ENCODE measurements at places on chromosomes 3 and 15.

GRCh38 chr15:95615436-95615835 lies 715.1 kb upstream of the NR2F2 start:
- no peak for DNase-seq

GRCh38 chr15:57251941-57252340 lies 124.4 kb upstream of the CGNL1 start:
- DNase-seq = no peak

- DNase-seq = no peak
Observed at GRCh38 chr15:88267720-88268119, 11.2 kb upstream of the NTRK3 start.

- DNase-seq = no peak
Observed at GRCh38 chr15:64762546-64762945, 12.8 kb downstream of the RBPMS2 start.

DNA sequence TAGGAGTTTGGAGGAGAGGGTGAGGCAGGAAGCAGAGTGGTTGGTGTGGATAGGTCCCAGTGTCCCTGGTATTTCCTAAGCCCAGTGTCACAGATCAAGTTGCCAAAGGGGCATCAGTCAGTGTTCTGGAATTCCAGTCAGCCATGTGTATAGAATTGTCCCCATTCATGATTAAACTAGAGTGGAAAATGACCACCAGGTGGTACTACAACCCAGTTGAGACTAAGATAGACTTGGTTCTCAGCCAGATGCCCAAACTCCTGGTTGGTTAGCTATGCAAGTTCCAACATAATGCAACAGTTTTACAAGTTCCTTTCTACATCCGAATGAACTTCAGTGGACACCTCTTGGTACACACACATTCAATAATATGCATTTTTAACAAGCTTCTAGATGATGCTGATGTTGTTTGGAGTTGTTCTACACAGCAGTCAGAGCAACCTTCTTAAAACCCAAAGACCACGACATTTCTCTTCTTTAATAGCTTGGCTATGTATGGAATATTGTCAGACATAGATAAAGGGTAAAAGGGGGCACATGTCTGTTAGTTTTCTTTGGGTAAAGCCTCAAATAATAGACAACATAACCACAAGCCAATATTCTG lies 8.4 kb upstream of the ATR start:
- DNase-seq = peak; percentile 22

DNA sequence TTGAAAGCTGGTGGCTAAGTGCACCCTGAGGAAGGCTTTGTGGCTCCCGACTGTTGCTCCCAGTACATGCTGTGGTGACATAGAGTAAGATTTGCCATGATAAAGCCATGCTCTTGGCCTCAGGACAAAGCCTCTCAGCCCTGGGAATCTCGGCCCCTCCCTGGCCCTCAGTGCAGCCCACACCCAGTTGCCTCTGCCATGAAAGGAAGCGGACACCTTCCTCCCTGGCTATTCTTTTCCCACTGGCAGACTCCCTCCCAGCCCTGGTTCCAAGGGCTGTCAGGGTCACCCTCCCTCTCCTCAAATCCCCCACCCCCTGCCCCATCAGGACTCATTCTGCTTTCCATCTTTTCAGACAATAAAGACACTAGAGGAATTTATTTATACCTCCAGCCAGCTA lies 119.8 kb upstream of the NEO1 start:
- DNase-seq = no peak

GRCh38 chr3:14806641-14807263 lies 12.0 kb upstream of the FGD5 start:
- DNase-seq = peak; percentile 32

DNA sequence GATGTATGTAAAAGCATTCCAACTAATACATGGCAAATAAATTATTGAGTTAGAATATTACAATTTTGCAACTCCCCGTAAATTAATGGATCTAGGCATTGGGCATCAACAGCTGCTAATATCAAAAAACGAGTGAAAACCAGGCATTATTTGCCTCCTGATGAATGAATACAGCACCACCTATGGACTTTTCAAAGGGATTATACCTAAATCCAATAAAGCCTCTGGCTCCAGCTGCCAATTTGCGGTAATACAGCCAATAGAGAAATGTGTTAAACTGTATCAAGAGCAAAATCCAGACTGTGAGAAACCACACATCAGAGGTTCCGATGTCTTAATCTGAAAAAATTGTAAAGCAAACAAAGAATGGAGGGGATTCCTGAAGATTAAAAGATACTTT lies 16.3 kb upstream of the A4GNT start:
- no peak for DNase-seq

DNA sequence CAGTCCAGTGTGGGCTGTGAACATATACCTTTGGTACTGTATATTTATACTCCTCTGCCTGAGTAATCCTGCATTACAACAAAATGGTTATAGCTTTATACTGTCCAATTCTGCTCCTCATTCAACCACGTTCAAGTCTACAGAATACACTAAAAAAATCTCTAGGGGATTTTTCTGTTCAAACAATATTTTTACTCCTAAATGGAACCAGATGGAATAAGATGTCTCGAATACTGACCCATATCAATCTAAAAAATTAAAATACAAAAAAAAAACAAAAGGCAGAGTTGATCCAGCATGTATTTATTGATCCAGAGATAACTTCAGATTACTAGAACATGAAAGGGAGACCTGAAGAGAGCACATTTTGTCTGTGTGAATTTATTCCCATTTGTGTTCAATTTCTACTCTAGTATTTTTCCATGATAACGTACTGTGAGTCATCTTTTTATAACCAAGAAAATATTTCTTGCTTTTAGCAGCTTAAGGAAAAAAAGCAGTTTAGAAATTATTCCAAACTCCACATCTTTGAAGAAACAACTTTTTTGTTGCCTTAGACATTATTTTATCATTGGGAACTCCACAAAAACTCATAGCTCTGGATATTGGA lies 910.7 kb downstream of the TBL1XR1 start:
- no peak for DNase-seq

GRCh38 chr15:64542091-64542490 lies 81.7 kb downstream of the ZNF609 start:
- DNase-seq = no peak

DNA sequence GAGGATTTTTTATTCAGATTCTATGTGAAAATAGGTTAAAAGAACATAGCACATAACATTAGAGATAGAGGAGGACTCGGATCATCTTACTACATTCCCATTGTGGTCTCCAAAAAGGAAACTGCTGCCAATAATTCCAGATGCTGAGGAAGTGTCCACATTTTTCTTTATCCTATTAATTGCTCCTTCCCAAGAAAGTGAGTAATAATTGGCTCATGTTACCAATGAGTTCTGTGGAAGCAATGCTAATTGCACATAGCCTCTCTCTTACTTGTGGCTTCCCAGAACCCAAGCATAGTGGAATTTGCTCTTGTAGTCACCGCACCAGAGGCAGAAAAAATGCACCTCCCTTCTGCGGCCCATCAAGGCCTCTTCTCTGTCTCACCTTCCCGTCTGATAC lies 208.4 kb downstream of the PLOD2 start:
- no peak for DNase-seq

DNA sequence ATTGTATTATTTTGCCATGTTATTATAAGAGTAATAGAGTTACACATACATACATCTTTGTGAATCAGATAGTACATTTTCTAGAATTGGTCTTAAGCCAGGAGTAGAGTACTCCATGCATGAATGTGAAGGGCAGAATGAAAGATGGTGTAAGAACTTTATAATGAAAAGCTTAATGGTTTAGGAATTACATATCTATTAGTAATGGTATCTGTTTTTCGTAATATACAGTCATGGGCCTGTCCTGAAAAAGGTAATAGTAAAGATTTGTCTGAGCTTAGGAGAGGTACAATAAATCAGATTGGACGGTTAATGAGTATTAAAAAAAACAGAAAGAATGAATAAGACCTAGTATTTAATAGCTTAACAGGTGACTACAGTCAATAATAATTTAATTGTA lies 118.2 kb upstream of the PRTG start:
- no peak for DNase-seq

- no peak for DNase-seq
Observed at GRCh38 chr3:7709376-7710082, 792.1 kb upstream of the LMCD1 start.

- no peak for DNase-seq
Observed at GRCh38 chr15:98878862-98879261, 128.7 kb downstream of the PGPEP1L start.

DNA sequence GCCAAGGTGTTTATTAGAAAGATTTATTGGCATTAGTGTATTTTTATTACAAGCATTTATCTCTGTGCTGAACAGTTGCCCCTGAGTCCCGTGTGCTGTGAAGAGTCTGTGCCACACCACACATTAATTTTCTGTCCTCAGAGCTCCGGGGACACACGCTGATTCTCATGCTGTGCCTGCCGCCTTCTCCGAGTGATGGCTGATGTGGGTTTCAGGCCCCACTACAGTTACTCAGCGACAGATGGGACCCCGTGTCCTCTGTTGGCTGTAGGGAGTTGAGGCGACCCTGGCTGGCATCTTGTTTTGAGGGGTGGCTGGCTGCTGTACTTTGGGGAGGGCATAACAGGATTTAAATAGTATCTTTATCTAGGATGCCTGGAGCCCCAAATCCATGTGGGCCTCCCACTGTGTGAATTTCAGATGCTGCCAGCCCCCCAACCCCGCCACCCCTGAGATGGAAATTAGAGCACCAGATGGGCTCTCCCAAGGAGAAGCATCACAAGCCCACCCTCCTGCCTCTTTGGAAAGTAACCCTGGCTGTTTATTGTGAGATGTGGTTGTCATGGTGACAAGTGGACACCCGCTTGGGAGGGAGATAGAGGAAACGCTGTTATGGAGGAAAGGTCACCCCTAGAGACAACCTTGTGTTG lies 185.6 kb downstream of the APBA2 start:
- DNase-seq = no peak

GRCh38 chr15:73907035-73907408 lies 19.2 kb upstream of the LOXL1 start:
- no peak for DNase-seq

GRCh38 chr15:36996538-36997181 lies 103.7 kb downstream of the MEIS2 start:
- DNase-seq = no peak

GRCh38 chr3:66938338-66938963 lies 59.7 kb upstream of the KBTBD8 start:
- peak; percentile 29 for DNase-seq

GRCh38 chr15:23877502-23878412 lies 190.7 kb upstream of the NDN start:
- peak; percentile 57 for DNase-seq

- DNase-seq = no peak
Observed at GRCh38 chr15:59271595-59272201, 65.1 kb downstream of the LDHAL6B start.

GRCh38 chr3:172347895-172348679 lies 100.2 kb downstream of the GHSR start:
- DNase-seq = no peak

DNA sequence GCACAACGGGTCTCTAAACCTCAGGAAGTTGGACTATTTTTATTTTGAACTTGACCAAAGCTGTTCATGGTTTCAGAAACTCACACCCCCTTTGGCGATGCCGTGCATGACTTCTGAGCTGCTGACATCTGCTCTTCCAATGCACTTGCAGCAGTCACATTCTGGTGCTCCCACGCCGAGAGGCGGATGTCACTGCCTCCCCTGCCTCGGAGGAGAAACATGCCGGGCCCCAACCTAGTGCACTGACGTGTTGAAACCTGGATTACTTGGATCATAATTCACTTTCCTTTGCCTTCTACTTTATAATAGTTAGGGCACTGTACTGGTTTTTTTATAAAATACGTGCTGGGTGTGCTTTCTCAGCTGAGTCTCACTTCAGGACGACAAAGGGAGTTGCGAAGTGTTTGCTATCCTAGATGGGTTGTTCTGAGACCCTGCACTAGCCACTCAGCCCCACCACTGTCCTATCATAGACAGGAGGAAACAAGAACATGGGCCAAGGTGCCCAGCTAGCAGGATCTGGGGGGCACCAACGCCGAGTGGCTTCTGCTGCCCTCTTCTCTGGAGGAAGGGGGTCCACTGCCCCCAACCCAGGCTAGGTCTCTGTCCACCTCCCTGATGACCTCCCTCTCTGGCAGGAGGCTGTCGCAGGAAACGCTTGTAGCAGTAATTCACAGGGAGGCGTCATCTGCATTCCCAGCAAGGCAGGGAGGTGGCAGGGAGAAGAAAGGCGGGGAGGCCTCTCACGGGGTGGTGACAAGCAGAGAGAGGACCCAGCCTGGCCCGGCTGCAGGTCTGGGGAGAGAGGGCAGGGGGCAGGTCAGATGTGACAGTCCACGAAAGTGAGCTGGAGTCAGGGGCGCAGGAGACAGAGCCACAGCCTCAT lies 158.8 kb upstream of the IQSEC1 start:
- no peak for DNase-seq

DNA sequence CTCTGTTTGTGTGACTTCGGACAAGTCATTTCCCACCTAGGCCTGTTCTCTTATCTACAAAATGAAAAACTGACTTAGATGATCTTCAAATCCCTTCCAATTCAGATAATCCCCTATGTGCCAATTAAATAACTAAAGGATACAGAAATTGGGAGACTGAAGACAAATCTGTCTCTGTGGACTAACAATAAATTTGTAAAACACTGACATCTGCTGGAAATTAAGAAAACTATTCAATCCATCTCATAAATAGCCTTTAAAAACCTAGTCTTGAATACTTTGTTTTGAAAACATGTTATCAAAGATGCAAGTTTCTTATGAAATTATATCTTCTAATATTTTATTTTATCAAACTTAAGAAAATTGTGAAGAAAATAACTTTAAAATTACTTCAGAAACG lies 38.3 kb downstream of the MTHFS start:
- no peak for DNase-seq

GRCh38 chr3:27380433-27381357 lies 11.5 kb upstream of the NEK10 start:
- DNase-seq = no peak

- no peak for DNase-seq
Observed at GRCh38 chr3:181716966-181717365, 5.2 kb downstream of the SOX2 start.

DNA sequence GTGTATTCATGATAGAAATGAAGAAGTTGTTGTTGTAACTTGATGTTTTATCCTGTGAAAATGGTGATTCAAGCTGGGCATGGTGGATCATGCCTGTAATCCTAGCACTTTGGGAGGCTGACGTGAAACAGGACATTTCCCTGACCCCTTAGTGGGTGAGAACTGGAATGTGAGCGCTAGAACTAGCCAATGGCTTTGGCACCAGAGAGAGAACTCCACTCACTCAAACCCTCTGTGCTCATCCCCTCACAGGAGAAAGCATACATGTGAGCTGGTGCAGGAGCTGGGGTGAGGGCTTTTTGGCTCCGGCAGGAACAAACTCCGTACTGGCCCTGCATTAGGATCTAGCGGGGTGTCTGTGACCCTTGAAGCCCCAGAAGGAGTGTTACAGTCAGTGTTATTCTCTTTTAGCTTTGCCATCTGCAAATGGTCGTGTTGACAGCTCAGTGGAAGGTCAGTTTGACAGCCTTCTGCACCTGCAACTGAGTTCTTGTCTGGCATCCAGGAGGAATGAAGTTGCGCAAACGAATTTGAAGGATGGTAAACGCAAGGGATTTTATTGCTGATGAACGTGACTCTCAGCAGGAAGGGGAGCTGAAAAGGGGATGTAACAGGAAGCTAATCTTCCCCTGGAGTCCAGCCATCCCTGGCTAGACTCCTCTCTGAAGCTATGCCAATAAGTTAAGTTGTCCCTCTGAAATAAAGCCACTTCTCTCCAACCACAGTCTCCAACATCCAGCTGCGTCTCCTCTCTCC lies 1016.6 kb upstream of the CADM2 start:
- no peak for DNase-seq

- no peak for DNase-seq
Observed at GRCh38 chr15:33142708-33143107, 51.8 kb downstream of the FMN1 start.

- DNase-seq = no peak
Observed at GRCh38 chr3:64160000-64160695, 65.1 kb downstream of the PRICKLE2 start.

GRCh38 chr3:194935061-194935460 lies 249.4 kb downstream of the FAM43A start:
- DNase-seq = no peak

Data from stimulated activated naive CD8-positive, alpha-beta T cell treated with anti-CD3 and anti-CD28 coated beads, Interleukin-15, amount 100 ng/mL, for 72 hours (primary cell).